Activated naive CD4-positive, alpha-beta T cell treated with anti-CD3 and anti-CD28 coated beads for 36 hours (primary cell): ENCODE measurements at places on chromosomes 12 and 14.

DNA sequence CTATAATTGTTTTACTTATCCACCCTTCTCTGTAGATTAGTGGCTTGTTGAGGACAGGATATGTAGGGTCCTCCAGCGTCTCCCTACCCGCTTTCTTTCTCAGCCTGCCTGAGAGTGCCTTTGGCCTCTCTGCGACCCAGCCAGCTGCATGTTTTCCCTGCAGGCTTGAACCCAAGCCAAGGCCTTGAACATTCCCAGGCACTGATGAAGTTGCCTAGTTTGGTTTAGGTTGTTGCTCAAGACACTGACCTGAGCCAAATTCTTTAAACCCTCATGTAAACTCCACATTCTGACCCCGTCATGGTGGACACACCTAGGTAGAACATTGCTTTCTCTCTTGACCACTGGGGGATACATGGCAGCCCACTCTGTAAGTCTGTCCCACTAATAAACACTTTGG lies 33.4 kb upstream of the TXNRD1 start:
- no peak for DNase-seq

GRCh38 chr14:101727611-101728366 lies 33.7 kb upstream of the PPP2R5C start:
- no peak for DNase-seq

- no peak for DNase-seq
Observed at GRCh38 chr14:38553586-38553985, 297.7 kb upstream of the CLEC14A start.

GRCh38 chr14:22844221-22845102 lies 8.1 kb downstream of the MMP14 start:
- DNase-seq = no peak

GRCh38 chr12:20426957-20427356 lies 58.6 kb downstream of the PDE3A start:
- no peak for DNase-seq

DNA sequence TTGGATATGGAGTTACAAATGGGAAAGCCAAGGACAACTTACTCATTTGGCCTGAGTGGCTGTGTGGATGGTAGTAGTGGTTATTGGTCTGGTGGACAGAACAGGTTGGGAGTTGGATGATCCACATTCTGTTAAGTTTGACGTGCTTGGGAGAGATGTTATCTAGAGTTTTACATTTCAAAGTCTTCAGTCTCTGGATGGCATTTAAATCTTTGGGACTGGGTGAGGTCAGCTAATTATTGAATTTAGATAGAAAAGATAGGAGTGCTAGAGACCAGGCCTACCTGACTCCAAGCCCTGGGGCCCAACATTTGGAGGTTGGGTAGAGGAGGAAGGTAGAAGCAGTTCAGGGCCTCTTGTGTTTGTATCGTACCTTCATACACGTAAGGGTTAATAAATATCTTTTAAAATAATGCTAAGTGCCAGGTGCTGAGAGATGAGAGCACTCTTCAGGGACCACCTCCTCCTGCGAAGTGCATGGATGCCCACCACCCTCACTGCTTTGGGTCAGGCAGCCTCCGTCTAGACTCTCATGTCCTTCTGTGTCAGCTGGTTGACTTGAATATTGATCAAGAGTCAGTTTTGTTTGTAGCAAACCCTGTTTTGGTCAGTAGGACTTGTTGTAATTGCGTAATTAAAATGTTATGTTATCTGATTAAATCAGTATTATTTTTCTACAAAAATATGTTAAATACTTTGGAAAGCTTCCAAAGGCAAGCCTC lies 460.4 kb upstream of the RGS6 start:
- no peak for DNase-seq
